ENCODE measurements at places on chromosomes 2 and 18. TPM values are rescaled to one million over a fixed set of nuclear protein-coding genes. Genes with fewer than 3 reads are reported as not detected.

- H3K27me3 ChIP-seq, result no peaks in the 10 kb centered on the region
- H3K4me3 ChIP-seq, result peak overlapping the region; percentile 55
- H3K27ac ChIP-seq, result peak overlapping the region; percentile 3
Measured at GRCh38 chr18:111306-112014, 46.9 kb upstream of the USP14 start.

- H3K4me3 ChIP-seq, result no peak overlapping the region
- no peak for DNase-seq
- no peaks in the 10 kb centered on the region for H3K27me3 ChIP-seq
- H3K4me1 ChIP-seq, result no peaks in the 10 kb centered on the region
- H3K27ac ChIP-seq, result no peak overlapping the region
Measured at GRCh38 chr2:18317017-18317416, 243.4 kb downstream of the RDH14 start.

- no peaks in the 10 kb centered on the region for H3K27me3 ChIP-seq
- no peak for DNase-seq
- H3K36me3 ChIP-seq, result peaks cover 2% of the 10 kb centered on the region
- peaks cover 85% of the 10 kb centered on the region for H3K4me1 ChIP-seq
- H3K27ac ChIP-seq, result peak within 1 kb of the TSS; percentile 89
Measured at GRCh38 chr2:85753525-85754312, at the start of gene ATOH8. Gene ATOH8 (plus strand): TSS chr2:85753991. CDS start chr2:85754190, 199 bp downstream.

GRCh38 chr2:166351319-166351718 lies 24.4 kb downstream of the SCN9A start:
- H3K27me3 ChIP-seq, result no peaks in the 10 kb centered on the region
- DNase-seq, result no peak
- no peaks in the 10 kb centered on the region for H3K4me1 ChIP-seq
- no peak overlapping the region for H3K4me3 ChIP-seq

GRCh38 chr18:22045221-22045918 lies 124.0 kb upstream of the GATA6 start:
- no peaks in the 10 kb centered on the region for H3K4me1 ChIP-seq
- no peaks in the 10 kb centered on the region for H3K36me3 ChIP-seq
- no peak overlapping the region for H3K4me3 ChIP-seq
- no peak for DNase-seq

GRCh38 chr2:238573916-238574315 lies 147.2 kb downstream of the ASB1 start:
- no peaks in the 10 kb centered on the region for H3K27me3 ChIP-seq
- H3K27ac ChIP-seq, result no peak overlapping the region
- H3K36me3 ChIP-seq, result no peaks in the 10 kb centered on the region
- DNase-seq, result no peak

- no peak for DNase-seq
- H3K36me3 ChIP-seq, result no peaks in the 10 kb centered on the region
- H3K27ac ChIP-seq, result no peak overlapping the region
Measured at GRCh38 chr2:120441744-120442471, 96.0 kb downstream of the INHBB start.

- H3K4me3 ChIP-seq, result no peak overlapping the region
- H3K4me1 ChIP-seq, result no peaks in the 10 kb centered on the region
- no peaks in the 10 kb centered on the region for H3K36me3 ChIP-seq
- DNase-seq, result no peak
- no peak overlapping the region for H3K27ac ChIP-seq
Measured at GRCh38 chr18:2168022-2168421, 403.3 kb downstream of the METTL4 start.

- no peaks in the 10 kb centered on the region for H3K27me3 ChIP-seq
- H3K36me3 ChIP-seq, result peaks cover 59% of the 10 kb centered on the region
- no peak overlapping the region for H3K4me3 ChIP-seq
- no peak overlapping the region for H3K27ac ChIP-seq
Measured at GRCh38 chr18:8406186-8406867, 202.9 kb upstream of the RAB12 start.

DNA sequence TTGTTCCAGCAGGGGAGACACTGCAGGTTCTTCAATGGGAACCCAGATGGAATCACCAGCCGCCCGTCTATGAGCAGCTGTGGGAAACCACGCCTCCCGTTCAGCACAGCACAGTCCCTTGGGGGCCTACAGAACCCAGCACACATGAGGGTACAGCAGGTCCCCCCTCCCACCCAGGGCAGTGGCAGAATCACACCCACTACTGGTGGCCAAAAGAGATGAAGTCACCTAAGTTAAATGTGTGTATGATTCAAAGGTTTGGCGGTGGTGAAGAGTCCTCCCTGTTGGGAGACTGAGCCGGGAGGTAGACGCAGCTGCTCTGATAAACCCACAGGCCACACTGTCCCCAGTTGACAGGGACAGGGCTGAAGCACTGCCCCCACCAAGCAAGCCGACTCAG lies 44.3 kb downstream of the L3MBTL4 start:
- DNase-seq, result no peak
- H3K4me1 ChIP-seq, result peaks cover 9% of the 10 kb centered on the region
- H3K27ac ChIP-seq, result no peak overlapping the region
- H3K27me3 ChIP-seq, result no peaks in the 10 kb centered on the region
- H3K36me3 ChIP-seq, result no peaks in the 10 kb centered on the region
- no peak overlapping the region for H3K4me3 ChIP-seq

DNA sequence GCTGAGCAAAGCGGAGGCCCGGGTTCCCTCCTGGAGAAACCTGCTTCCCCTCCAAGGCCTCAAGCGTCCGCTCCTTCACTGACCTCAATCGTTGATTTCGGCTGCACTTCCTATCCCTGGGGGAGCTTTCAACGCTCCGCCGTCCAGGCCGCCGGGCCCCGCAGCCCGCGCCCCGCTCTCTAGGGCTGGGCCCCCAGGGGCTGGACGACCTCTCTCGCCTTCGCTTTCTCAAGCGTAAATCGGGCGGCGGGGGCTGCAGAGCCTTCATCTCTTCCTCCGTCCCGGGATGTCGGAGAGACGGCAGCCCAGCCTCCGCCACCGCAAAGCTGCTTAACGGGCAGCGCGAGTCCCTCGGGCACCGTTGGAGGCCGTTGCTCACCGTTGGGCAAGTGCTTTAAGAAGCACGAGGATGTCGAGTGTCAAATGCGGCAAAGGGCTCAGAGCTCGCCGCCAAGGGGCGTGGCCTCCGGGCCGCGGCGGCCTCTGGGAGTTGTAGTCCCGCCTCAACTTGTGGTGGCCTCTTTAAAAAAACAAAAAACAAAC lies 8.5 kb downstream of the HES6 start:
- DNase-seq, result peak; percentile 94
- H3K36me3 ChIP-seq, result no peaks in the 10 kb centered on the region
- H3K4me1 ChIP-seq, result peaks cover 47% of the 10 kb centered on the region
- H3K27ac ChIP-seq, result peak overlapping the region; percentile 22

DNA sequence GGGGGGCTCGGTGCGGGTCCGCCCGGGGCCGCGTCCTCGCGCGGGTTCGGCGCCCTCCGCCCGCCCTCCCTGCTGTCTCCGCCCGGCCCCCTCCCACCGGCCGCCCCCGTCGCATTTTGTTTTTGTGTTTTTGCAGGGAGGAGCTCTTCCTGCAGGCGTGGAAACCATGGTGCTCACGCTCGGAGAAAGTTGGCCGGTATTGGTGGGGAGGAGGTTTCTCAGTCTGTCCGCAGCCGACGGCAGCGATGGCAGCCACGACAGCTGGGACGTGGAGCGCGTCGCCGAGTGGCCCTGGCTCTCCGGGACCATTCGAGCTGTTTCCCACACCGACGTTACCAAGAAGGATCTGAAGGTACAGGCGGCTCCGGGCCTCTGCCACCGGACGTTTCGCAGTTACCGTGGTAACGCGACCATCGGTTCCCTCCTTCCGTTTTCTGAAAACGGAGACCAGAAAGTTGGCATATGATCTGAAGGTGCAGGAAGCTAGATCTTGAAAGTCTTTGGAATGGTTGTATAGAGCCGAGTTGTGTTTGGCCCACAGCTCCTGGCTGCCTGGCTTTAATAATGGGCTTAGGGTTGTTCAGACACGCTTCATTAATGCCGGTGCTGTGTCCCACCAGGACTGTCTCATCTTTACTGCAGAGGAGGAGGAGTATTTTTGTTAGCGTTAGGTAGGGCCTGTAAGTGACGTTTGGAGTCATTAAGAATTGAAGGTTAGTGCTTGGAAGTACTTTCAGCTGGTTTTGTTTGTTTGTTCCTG lies 891 bp downstream of the KDM3A start:
- H3K27ac ChIP-seq, result peak overlapping the region; percentile 95
- peak overlapping the region; percentile 90 for H3K4me3 ChIP-seq
- H3K36me3 ChIP-seq, result peaks cover 9% of the 10 kb centered on the region
- H3K4me1 ChIP-seq, result peaks cover 42% of the 10 kb centered on the region
- H3K27me3 ChIP-seq, result no peaks in the 10 kb centered on the region

The GULP1 gene
- 33.3 TPM for total RNA-seq

- H3K36me3 ChIP-seq, result no peaks in the 10 kb centered on the region
- H3K4me1 ChIP-seq, result peaks cover 1% of the 10 kb centered on the region
- no peak overlapping the region for H3K27ac ChIP-seq
Measured at GRCh38 chr2:68368654-68369336, 3.7 kb downstream of the PLEK start.

- H3K36me3 ChIP-seq, result no peaks in the 10 kb centered on the region
- no peak overlapping the region for H3K4me3 ChIP-seq
- DNase-seq, result no peak
- no peak overlapping the region for H3K27ac ChIP-seq
- H3K4me1 ChIP-seq, result no peaks in the 10 kb centered on the region
Measured at GRCh38 chr18:68557183-68557582, 157.7 kb downstream of the TMX3 start.

DNA sequence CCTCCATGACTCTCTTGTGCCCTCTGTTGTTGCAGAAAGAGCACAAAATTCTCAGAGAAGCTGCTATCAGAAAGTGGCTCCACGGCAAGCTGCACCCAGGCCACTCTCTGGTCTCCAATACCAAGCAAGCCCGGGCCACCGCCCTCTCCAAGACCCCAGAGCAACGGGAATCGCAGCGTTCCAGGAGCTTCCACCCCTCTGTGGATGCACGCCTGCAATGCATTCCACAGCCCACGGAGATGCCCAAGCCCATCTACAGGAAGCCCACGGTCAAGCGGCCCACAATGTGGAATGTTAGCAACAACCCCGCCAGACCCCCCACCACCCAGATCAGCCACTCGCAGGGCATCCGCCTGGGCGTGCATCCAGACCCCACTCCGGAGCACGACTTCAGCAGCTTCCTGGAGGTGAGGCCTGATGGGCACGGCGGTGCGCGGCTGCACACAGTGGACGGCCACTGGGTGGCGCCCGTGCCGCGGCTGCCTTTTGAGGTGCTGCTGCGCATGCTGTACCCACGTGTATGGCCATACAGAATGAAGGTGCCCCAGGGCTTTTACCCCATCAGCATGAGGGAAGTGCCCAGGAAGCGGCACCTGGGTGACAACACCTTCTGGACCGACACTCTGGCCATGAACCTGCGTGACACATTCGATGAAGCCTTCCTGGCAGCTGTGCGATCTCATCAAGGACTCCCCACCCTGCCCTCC lies 6.3 kb downstream of the ANKRD53 start:
- H3K4me3 ChIP-seq, result no peak overlapping the region
- DNase-seq, result peak; percentile 88
- H3K27ac ChIP-seq, result no peak overlapping the region
- H3K27me3 ChIP-seq, result no peaks in the 10 kb centered on the region

- no peaks in the 10 kb centered on the region for H3K27me3 ChIP-seq
- H3K36me3 ChIP-seq, result no peaks in the 10 kb centered on the region
- no peak overlapping the region for H3K27ac ChIP-seq
- H3K4me3 ChIP-seq, result no peak overlapping the region
- no peak for DNase-seq
Measured at GRCh38 chr18:67778016-67778415, 261.5 kb upstream of the DSEL start.

GRCh38 chr2:49111456-49111855 lies 42.9 kb downstream of the FSHR start:
- no peaks in the 10 kb centered on the region for H3K36me3 ChIP-seq
- H3K27ac ChIP-seq, result no peak overlapping the region
- H3K4me3 ChIP-seq, result no peak overlapping the region
- DNase-seq, result no peak
- no peaks in the 10 kb centered on the region for H3K4me1 ChIP-seq

Measured in esophagus muscularis mucosa (tissue), 4 donors.